ENCODE measurements at places on chromosomes 7 and 10.

GRCh38 chr7:12771378-12771877 lies 84.0 kb downstream of the ARL4A start:
- peak; percentile 36 for DNase-seq

DNA sequence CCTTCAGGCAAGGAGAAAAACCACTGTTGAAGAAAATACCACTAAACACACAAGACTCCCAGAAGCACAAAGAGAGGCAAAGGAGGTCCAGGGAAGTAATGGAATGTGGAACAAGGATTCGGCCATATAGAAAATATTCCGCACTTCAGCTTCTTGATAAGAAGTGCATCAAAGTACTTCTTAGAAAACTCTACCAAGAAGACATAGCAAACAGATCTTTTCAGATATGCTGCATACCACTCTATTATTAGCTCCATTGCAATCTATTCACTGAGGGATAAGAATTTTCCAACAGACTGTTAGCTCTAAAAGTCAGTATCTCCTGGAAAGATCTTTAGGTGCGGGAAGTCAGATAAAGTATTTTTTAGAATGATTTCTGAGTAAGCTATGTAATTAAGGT lies 231.8 kb downstream of the WDR11 start:
- DNase-seq = no peak

DNA sequence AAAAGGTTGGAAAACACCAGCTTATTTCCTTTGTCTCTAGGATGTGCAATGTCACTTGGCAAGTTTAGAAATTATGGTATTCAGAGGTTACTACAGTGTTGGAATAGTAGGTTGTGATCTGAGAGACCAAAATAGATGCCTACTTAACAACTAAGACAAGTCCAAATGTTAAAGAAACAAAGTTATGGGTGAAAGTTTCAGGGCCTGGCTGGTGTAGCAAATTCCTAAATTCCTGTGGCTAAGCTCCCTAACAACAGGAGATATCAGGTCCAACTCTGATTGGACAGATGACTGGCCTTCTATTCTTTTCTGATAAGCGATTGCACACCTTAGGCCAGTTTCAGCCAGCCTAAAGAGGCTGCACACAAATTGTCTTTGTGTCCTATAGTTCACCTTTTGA lies 873.5 kb downstream of the REEP3 start:
- DNase-seq = peak; percentile 13

DNA sequence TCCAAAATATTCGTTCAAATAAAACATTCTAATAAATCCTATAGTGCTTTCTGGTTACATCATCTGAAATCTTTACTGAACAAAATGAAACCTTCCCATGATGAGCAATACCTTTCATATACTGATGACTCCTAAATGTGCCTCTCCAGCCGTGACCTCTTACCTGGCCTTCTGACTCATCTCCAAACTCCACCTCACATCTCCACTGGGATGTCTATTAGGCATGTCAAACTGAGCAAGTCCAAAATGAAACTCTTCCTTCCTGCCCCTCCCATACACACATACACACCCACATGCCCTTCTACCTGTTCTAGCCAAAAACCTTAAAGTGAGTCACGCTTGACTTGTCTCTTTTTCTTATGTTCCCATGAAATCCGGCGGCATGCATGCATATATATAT lies 22.9 kb downstream of the GSAP start:
- DNase-seq = no peak

DNA sequence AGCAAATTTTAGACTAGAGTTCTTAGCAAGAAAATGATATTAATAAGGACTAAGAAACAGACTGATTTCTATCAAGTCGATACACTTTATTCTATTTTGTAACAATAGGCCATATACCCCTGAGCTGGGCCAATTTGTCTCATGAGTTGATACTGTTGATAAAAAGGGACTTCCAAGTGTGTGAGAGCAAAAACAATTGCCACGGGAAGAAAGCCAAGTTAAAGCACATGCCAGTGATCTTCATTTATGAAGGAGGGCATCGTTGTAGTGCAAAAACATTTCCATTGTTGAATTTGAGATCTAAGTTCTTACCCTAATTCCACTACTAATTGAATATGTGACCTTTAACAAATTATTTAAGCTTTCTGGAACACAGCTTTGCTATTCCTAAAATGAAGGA lies 119.9 kb downstream of the CNOT4 start:
- no peak for DNase-seq

DNA sequence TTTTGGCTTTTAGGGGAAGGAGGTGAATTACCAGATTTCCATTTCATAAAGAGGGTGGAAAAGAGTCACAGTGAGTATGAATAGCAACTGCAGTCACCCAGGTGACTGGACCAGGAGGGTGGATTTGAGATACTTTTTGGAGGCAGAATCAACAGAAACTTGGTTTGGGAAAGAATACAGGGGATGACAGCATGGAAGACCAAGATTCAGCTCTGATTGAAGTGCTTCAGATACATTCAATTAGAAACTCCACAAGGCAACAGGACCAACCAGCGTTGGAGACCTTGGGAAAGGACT lies 83.0 kb downstream of the SGMS1 start:
- no peak for DNase-seq

DNA sequence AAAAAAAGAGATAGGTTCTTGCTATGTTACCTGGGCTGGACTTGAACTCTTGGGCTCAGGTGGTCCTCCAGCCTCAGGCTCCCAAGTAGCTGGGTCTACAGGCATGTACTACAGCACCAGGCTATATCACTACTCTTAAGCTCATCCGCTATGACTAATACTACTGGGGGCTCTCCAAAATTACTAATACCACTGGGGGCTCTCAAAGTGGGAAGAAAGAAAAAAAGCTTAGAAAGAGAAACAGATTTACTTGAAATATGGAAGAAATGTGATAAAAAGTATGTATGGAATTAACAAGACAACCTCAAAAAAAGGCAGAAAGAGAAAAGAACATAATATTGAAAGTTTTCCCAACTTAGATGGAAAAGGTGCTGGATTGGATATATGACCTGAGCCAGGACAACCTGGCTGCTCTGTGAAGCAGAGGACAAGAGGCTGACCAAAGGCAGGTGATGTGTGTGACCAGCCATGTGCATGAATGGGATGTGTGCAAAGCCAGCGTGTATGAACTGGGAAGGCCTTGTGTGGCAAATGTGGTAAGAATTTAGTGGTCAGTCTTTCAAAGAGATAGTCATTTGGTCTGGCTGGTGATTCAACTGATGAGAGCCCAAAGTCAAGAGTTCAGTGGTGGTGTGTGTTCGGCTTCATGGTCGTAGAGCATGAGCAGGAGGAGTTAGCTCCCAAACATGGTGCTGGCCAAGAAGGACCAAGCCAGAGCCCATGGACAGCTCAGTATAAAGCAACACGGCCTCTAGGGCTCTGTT lies 232.4 kb upstream of the KLF14 start:
- DNase-seq = peak; percentile 68

GRCh38 chr7:128783143-128783861 lies 7.7 kb upstream of the OPN1SW start:
- DNase-seq = peak; percentile 85

GRCh38 chr10:117562896-117563737 lies 20.6 kb downstream of the EMX2 start:
- no peak for DNase-seq

GRCh38 chr10:118798231-118798662 lies 43.5 kb upstream of the CACUL1 start:
- no peak for DNase-seq

- DNase-seq = no peak
These were observed 4.4 kb upstream of the C10orf90 start for GRCh38 chr10:126674741-126675515.

- no peak for DNase-seq
These were observed 274.2 kb upstream of the TCERG1L start for GRCh38 chr10:131585761-131586160.

DNA sequence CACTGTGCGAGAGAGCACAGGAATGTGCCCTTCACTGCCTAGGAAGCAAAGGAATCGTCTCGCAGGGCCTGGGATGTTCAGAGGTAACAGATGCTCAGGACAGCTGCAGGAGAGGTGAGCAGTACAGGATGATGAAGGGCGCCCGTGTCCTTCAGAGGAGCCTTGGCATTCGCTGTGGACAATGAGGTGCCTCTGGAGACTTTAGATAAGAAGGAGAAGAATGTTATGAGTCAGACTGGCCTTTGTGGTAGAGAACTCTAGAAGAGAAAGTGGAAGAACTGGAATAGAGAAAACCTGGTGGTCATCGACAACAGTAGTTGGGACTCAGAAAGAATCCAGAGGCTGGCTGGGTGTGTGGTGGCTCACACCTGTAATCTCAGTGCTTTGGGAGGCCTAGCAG lies 64.4 kb upstream of the LEP start:
- no peak for DNase-seq

- no peak for DNase-seq
These were observed 25.7 kb downstream of the ARL5B start for GRCh38 chr10:18684953-18685352.

DNA sequence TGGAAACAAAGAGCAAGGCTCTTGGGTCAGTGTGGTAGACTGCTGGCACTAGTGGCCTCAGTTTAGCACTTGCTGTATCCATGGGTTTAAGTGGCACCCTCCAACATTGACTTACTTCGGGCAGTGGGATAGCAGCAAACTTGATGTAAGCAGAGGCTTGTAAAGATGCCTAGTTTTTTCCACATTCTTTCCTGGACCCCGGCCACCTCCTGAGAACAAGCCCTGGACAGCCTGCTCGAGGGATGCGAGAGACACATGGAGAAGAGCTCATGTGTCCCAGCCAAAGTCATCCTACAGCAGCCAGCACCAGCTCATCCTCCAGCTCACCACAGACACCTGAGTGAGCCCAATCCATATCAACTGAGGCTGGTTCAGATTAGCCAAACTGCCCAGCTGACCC lies 142.7 kb upstream of the PCBD1 start:
- DNase-seq = no peak

DNA sequence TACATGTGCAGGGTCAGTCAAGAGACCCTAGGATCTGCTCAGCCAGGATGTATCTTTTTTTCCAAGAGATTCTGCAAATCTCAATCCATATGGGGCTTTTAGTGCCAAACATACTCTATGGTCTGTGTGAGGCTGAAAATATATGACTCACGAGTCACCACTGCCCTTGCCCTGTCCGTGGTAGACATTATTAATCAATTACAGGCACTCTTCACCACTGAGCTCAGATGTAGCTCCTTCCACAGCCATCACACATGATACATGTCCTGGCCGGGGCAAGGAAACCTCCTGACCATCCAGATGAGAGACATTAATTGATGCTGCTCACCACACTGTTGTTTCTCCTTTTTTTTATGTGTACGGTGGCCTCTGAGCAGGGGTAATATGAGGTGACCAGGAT lies 90.2 kb upstream of the RET start:
- no peak for DNase-seq

- DNase-seq = no peak
These were observed 467 bp downstream of the MMRN2 start for GRCh38 chr10:86956848-86957448.

- peak; percentile 52 for DNase-seq
These were observed 133.3 kb downstream of the KCNMA1 start for GRCh38 chr10:77504196-77504872.

DNA sequence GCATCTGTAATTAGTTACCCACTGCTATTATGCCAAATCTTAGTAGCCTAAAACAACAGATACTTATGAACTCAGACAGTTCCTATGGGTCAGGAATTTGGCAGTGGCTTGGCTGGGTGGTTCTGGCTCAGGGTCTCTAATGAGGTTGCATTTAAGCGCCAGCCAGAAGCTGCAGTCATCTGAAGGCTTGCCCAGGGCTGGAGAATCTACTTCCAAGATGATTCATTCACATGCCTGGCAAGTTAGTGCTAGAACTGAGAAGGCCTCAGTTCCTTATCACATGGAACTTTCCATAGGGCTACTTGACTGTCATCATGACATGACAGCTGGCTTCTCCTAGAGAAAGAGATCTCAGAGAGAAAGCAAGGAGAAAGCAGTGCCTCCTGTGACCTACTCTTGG lies 121.3 kb downstream of the AVL9 start:
- peak; percentile 12 for DNase-seq

DNA sequence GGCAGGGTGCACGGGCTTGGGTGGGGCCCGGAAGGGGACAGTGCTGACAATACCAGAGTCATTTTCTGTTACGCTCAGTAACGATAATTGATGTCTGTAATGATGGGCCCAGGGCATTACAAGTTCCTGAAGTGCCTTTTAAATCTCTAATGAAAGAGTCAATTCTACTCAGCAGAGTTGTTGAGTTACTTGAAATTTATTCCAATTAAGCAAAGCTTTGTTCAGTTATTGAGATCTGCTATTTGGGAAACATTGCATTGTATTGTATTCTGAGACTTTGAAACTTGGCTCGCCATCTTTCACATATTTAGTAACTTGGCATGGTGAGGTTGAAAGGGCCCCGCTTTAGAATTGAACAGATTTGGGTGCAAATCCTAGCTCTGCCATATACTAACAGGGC lies 34.7 kb downstream of the MINDY4 start:
- no peak for DNase-seq

DNA sequence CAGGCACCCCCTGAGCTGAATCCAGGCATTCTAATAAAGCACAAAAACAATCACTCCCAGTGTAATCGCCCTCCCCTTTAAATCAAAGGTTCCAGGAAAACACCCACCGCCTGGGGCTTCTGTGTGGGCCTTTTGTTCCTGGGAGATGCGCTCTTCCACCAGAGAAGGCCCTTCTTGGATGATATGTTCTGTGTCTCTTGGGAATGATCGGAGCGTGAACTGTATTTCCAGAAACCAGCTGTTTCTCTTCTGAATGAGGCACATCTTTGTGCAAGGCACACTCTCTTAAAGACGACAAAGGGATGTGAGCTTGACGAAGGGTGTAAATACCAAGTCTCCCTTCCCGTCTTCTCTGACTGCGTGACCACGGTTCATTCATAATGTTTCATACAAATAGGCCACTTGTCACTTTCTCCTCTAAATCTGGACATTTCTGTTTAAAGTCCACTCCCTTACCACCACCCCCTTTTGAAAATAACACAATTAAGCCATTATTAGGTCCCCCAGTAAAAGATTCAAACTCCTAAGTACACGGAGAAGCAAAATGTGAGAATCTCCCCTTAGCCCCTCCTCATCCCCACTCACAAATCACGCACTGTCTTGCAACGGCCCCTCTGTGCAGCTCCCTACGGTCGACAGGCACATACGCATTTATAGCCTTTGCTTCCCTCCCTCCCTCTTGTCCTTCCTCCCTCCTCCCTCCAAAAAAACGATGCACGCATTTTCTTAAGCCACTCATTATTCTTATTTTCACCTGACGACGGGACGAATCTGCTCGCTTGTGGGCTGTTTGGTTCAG lies 45.6 kb upstream of the ENO4 start:
- DNase-seq = no peak

DNA sequence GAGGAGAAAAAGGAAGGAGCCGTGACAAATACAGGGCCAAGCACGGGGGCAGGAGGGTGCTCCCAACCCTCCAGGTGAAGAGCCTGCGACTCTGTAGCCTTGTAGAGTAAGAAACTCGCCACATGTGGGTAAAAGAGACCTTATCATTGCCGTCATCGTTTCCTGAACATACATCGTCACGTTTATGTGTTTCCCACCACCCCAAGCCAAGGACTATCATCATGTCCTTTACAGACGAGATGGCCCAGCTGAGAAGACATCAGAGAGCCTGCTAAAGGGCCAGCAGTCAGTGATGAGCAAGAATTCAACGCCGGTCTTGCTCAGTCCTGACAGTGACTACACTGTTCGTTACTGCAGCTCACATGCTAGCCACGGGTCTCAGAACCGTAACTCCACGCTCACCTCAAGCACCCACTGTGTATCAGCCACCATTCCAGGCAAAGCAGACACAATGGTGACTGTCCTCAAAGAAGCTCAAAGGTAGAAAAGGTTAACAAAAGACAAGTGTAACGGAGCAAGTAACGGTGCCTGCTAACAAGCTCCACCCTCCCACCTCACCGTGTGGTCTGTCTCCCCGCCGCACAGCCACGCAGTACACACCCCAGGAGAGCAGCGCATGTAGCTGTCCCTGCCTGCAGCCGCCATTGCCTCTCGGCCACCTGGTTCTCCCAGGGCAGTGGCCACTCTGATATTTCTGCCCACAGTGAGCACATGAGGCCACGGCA lies 147.8 kb downstream of the MAD1L1 start:
- no peak for DNase-seq
